Activated naive CD8-positive, alpha-beta T cell treated with anti-CD3 and anti-CD28 coated beads, Interleukin-2, amount 10 ng/mL, durations not matched to agents 7 days and 5 days (primary cell): ENCODE measurements at places on chromosomes 16 and 17. TPM values are rescaled to one million over a fixed set of nuclear protein-coding genes. Genes with fewer than 3 reads are reported as not detected.

Gene EFNB3
- not detected for total RNA-seq

DNA sequence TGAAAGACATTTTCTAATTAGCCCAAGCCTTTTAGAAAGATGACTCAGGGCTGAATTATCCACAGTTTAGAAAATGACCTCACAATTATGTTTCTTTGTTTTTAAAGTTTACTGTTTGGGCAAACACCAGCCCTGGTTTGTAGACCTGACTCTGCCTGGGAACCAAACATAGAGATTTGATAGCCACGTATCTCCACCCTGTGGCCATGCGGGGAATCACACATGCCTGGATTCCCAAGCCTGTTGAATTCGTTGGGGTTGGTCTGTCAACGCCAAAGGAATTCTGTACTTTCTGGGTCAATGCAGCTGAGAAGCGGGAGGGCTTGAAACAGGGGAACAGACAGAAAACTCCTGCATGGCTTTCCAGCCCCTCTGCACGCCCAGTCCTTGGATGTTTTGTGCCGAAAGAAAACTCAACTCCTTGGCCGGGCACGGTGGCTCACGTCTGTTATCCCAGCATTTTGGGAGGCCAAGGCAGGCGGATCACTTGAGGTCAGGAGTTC is 26.9 kb downstream of the CD300A start:
- DNase-seq = peak; percentile 66

Gene PRAC1
- not detected for total RNA-seq

- no peak for DNase-seq
These were observed 16.0 kb downstream of the ZNF821 start for GRCh38 chr16:71867939-71868338.

- no peak for DNase-seq
These were observed 190.6 kb upstream of the FOXF1 start for GRCh38 chr16:86319585-86320236.

DNA sequence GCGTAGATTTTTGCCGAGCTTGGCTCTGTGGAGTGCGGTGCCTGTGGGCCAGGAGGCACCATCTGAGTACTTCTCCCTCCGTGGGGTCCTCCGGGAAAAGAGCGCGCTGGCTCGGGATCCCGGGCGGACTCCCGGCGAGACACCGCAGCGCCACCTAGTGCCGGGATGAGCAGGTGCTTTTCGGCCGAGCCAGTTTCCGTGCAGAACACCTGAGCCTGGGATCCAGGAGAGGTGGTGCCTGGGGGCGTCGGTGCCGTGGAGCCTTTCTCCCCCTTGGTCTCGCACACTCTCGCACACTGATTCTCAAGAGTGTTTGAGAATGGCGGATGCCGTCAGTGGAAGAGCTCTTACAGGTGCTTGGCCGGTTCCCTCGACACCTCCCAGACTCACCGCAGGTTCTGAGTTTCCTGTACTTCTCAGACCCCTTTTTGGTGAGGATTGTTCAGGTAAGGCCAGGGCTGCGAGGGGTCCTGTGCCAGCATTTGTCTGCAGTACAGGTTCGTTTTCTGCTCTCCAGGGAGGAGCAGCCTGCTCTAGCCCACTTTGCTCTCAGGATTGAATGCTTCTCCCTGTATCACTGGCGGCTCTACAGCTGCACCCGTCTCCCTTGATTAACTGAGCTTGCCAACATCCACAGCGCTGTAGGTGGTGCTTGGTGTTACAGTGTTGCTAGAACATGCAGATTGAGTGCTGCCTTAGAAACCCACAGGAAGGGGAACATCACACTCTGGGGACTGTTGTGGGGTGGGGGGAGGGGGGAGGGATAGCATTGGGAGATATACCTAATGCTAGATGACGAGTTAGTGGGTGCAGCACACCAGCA is 23.3 kb downstream of the TBCD start:
- DNase-seq = peak; percentile 70

DNA sequence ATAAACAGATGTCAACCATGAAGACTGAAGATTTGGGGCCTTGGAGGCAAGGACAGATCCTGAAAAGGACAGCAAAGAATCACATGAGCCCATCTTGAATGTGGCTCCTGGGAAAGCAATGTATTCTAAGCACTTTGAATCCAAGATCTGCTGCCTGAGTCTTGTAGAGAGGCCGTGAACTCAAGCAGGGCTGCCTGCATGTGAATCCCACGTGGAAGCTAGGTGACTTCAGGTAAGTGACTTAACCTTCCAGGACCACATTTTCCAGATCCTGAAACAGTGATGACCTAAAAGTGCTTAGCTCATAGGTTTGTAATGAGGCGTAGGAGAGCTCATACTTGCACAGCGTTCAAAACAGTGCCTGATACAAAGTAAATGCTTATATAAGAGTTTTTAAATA is 373.0 kb upstream of the SALL1 start:
- DNase-seq = no peak

Gene ARSG
- 10.4 TPM for total RNA-seq

Gene CHMP6
- total RNA-seq = 33.0 TPM

- no peak for DNase-seq
These were observed 352.9 kb downstream of the SNX29 start for GRCh38 chr16:12329246-12329995.

DNA sequence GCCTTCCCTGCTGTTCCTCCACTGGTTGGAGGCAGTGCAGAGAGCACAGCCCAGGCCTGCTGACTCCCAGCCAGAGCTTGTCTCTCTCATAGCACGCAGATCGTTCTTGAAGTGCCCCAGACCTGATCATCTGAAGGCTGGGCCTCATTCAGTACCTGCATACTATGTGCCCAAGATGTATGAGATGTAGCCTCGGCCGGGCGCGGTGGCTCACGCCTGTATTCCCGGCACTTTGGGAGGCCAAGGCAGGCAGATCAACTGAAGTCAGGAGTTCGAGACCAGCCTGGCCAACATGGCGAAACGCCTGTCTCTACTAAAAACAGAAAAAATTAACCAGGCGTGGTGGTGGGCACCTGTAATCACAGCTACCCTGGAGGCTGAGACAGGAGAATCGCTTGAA is 31.0 kb downstream of the WNT3 start:
- no peak for DNase-seq

Gene AATK
- 1.2 TPM for total RNA-seq
